ENCODE measurements at places on chromosomes 7 and 10.

- DNase-seq = no peak
These were observed 53.1 kb upstream of the NKX6-2 start for GRCh38 chr10:132839061-132839460.

- no peak for DNase-seq
These were observed 145.7 kb downstream of the RNLS start for GRCh38 chr10:88437411-88437810.

- no peak for DNase-seq
These were observed 7.8 kb downstream of the COX19 start for GRCh38 chr7:967361-968082.

DNA sequence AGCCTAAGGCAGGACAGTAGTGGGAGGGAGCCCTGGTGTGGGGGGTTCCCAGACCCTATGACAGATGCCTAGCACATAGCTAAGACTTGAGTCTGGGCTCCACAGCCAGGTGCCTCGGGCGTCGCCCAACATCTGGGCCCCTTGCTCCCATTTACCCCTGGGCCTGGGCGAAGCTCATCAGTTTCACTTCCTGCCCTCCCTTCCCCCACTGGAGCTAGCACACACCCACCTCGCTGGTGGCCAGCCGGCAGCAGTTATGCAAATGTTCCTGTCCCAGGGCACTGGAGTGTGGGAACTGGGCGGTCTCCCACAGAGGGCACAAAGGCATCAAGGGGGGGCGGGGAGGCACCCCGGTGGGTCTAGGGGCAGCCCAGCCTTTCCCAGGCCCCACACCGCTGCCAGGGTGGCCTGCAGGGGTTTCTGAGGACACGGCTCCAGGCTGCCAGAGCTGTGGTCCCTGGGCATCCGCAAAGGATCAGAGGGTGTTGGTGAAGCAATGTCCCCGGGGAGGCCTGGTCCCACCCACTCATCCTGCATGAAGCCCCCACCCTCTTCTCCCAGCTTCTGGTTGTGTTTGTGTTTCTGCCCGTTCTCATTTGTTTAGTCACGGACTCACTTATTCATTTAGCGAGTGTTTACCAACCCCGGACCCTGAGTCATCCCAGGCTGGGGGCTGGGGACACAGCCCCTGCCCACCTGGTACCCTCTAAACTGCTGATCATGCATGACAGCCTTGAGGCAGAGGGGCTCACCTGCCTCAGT is 20.4 kb downstream of the SH2B2 start:
- no peak for DNase-seq

DNA sequence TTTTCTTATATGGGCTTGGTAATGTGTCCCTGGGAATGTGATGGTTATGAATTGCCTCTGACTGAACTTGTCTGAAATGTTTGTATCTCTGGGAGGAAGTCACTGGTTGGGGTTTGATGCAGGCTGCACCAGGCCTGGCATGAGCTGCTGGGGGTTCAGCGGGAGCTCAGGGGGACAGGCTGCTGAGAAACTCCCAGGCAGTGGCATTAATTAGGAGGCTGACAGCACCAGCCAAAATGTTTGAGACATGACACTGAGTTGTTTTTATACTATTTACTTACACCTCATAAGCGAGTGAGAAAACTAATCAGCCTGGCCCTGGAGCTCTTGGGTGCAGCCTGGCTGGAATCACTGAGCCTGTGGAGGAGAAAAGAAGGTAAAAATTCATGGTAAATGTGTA is 124.1 kb upstream of the SORCS3 start:
- DNase-seq = no peak

DNA sequence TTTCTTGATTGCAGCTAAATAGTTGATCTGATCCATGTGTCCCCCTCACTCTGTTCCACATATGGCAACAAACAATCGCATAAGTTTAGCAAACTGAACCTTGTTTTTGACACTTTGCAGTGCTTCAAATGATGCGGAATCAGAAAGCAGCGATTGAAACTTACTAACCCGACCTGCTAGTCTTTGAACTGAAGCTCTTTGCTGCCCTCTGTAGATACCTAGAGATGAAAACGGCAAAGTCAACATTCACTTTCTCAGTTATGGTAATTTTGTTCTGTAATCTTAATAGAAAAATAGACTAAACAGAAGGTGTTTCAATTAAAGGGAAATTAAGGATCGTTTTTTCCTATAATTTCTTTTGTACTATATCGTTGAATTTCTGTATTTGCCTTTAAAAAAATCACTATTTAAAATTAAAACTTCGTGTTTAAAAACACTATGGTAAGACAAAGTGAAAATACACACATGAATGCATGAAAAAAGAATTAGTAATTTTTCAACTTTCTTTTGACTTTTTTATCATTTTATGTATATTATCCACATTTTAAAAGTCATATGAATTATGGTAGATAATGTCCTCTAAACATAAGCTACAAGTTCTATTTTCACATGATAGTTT is 276.5 kb downstream of the MAGI2 start:
- DNase-seq = no peak

All from stimulated activated CD8-positive, alpha-beta memory T cell treated with anti-CD3 and anti-CD28 coated beads, Interleukin-4, amount 100 ng/mL, for 4 hours (primary cell).